CD4-positive, alpha-beta T cell (primary cell): ENCODE measurements at places on chromosomes 2 and 18. TPM values are rescaled to one million over a fixed set of nuclear protein-coding genes. Genes with fewer than 3 reads are reported as not detected.

SNTG2 gene
- total RNA-seq = 1.5 TPM

DNA sequence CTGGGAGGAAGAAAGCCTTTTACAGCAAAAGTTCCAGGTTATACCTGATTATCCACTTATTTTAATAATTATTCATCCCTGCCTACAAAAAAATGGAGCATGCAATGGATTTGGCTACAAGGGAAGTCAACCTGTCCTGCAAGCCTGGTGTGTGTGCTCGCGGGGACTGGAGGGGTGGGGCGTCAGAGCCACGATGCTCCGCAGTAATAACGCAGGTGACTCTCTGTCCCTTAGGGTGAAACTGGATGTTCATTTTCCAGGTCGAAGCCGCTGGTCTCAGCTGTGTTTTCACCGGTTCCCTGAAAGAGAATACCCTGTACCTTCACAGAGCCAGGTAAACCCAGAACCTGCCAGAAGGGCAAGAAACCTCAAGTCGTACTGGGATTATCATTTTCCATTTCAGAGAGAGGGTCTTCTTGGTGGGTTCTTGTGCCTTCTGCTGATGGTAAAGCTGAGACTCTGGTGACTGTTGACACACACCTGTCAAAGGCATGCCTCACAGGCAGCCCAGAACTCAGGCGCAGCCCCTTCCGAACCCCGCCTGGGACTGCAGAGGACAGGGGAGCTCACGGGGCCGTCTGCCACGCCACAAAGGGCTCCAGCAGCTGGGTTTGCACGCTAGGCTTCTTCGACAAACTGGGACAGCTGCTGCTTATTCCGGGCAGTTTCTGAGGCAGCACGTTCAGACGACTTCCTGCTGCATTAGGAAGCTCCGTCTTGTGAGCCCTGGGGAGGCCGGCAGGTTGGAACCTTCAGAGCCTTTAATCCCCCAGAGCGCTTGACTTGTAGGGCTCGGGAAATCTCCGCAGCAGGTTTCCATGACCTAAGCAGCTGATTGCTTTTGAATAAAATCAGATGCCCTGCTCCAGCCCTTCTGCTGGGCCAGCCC lies 58.6 kb downstream of the KCNG2 start:
- DNase-seq = no peak

DNA sequence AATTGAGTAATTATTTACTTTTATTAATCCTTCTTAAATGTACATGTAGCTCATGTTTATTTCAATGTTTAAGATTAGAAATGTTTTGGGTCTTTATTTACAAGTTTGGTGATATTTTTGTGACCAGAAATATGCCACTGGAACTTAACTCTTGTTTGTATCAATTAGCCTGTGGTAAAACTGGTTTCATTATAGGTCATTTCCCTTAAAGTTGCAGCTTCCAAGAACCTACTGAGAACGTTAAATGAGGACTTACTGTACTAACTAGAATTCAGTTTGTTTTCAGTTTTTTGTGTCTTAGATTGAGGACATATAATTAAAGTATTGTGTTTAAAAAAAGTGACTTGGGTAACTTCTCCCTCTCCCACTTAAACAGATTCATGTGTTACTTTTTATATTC lies 4.3 kb downstream of the TYW5 start:
- DNase-seq = no peak

GRCh38 chr2:70710038-70710690 lies 57.8 kb downstream of the ADD2 start:
- DNase-seq = no peak

DNA sequence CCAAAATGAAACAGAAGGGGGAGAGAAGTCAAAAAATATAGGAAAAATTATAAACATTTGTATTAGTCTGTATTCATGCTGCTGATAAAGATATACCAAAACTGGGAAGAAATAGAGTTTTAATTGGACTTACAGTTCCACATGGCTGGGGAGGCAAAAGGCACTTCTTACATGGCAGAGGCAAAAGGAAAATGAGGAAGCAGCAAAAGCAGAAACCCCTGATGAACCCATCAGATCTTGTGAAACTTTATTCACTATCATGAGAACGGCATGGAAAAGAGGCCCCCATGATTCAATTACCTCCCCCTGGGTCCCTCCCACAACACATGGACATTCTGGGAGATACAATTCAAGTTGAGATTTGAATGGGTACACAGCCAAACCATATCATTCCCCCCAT lies 79.1 kb downstream of the ZRANB3 start:
- DNase-seq = no peak
